Stimulated activated CD8-positive, alpha-beta memory T cell treated with anti-CD3 and anti-CD28 coated beads, Interleukin-7, amount 100 ng/mL, for 1 hour (primary cell): ENCODE measurements at places on chromosomes 16 and 17.

DNA sequence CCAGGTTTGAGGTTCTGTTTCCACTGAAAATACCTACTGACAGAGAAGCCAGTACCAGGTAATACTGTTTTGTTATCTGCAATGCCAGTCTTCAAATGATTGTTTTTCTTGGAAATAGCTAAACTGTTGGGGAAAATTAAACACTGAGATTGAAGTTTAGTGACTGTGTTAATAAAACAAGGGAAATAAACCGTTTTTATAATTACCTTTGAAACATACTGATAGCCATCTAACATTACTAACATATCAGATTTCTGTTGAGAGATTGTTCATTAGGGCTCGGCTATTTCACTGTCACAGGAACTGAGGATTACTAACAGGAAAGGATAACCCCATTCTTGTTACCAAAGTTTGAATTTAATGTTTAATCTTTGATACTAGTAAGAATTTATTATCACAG lies 42.1 kb downstream of the CYB5B start:
- DNase-seq, result no peak

GRCh38 chr16:75476817-75477216 lies 12.3 kb upstream of the TMEM170A start:
- no peak for DNase-seq

DNA sequence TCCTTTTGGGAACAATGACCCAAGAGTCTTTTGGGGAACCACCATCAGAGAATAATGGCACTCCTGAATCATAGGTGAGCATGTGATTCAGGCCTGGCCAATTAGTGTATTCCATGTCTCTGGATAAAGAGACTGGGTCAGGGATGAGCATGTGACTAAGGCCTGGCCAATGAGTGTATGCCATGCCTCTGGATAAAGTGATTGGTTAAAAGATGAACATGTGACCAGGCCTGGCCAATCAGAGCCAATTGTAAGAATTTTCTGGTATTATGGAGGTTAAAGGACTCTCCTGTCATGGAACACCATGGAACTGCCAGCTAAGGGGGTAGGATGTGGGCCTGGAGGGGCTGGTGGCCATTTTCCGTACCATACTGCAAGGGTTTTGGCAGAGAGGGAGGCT lies 194.3 kb downstream of the C16orf78 start:
- no peak for DNase-seq

DNA sequence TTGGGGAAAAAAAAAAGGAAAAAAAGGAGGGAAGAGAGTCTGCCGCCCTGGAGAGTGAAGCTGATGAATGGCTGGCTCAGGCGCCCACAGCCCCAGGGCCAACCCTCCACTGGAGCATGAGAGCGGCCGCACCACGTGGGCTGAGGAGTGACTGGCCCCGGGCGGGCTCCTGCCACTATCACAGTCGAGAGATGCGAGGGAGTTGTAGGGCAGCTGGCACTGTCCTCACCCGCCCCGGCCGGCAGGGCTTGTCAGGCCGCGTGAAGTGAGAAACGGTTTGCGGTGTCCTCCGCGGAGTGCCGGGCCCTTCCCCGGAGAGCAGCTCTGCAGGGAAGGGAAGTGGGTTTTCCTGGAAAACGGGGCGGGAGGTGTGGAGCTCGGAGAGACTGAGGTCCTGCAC lies 45.9 kb downstream of the JPH3 start:
- no peak for DNase-seq

GRCh38 chr16:17777408-17777863 lies 306.7 kb upstream of the XYLT1 start:
- DNase-seq, result no peak

- no peak for DNase-seq
These were observed 212.5 kb downstream of the TANC2 start for GRCh38 chr17:63178530-63178929.

DNA sequence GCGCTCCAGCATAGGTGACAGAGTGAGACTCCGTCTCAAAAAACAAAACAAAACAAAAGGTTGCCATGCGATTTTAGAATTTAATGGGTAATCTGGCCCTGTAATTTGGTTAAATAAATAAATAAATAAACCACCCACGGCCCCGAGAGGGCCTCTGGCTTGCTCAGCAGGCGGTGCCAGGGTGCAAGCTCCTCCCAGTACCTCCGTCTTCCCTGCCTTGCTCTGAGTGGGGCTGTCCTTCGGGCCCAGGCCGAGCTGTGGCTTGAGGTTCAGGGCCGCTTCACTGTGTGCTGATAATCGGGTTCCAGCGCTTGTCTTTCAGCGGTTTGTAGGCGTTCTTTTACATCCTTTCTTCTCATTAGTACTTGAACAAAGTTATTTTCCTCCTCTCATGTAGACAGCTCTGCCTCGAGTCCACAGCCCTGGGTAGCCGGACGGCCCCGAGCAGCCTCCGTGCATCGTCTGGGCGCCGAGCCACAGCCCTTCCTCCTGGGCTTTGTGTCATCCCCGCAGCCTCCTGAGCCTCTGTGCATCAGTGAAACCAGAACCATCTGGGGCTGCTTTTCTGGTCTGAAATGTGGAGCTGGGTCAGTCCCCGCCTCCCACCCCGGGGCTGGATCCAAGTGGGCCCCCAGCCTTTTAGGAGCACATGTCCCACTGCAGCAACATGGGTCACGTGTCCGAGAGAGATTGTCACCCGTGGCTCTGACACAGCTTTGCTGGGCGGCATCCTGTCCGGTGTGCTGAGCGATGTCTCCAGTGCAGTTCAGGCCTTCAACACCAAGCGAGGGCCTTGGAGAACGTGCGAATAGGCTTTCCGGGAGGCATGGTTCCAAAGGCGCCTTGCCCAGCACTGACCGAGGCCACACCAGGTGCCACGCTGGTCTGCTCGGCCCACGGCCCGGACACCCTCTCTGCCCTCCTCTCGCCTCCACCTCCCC lies 157.4 kb upstream of the CHMP6 start:
- DNase-seq, result no peak

GRCh38 chr16:57898961-57899360 lies 72.0 kb downstream of the CNGB1 start:
- no peak for DNase-seq

GRCh38 chr17:32496395-32497073 lies 9.7 kb downstream of the CDK5R1 start:
- no peak for DNase-seq

- no peak for DNase-seq
These were observed 34.4 kb downstream of the GPRC5B start for GRCh38 chr16:19850131-19850817.

DNA sequence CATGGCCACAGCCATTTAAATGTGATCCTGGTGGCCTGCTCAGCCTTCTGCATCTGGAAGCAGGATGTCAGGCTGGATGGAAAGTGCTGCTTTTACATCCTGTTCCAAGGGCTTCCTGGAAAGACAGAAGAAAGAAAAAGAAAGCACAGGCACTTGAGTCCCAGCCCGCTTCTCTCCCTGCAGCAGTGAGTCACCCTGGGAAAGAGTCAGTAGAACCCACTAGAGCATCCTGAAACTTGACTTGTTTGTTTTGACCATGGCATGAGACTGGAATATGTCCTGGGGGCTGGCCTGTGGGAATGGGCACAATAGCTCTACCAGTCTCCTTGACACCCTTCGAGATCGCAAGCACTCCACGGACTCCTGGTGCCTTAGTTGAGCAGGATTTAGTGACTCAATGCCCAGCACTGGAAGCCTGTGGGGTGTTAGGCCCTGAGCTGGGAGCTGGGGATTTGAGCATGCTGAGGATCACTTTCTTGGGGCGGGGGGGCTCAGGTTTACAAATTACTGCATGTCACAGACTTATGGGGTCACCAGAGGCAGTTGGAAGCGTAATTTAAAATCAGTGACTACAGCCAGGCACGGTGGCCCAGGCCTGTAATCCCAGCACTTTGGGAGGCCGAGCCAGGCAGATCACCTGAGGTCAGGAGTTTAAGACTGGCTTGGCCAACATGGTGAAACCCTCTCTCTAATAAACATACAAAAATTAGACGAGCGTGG lies 22.1 kb upstream of the GNA13 start:
- DNase-seq, result no peak

GRCh38 chr16:30585400-30586191 lies at the start of gene ZNF785:
TSS of gene ZNF785 (minus strand) at chr16:30585697. CDS start at chr16:30585611, 86 bp downstream.
- peak; percentile 79 for DNase-seq

DNA sequence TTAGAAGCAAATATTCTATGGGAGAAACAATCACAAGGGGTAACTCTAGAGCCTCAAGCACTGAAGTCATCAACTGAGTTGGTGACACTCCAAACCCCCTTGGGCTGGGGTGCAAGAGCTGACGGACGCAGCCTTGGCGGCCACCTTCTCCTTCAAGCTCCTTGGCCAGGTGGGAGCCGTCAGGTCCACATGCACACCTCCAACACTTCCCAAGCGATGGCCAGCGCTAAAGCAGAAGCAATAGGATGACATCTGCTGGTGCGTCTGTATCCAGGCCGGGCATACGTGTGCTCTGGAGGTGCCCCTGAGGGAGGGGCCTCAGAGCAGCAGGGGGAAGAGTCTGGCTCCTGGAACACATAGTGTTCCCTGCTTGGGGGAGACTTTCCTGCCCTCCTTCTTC lies 12.2 kb upstream of the FOXJ1 start:
- DNase-seq, result no peak

DNA sequence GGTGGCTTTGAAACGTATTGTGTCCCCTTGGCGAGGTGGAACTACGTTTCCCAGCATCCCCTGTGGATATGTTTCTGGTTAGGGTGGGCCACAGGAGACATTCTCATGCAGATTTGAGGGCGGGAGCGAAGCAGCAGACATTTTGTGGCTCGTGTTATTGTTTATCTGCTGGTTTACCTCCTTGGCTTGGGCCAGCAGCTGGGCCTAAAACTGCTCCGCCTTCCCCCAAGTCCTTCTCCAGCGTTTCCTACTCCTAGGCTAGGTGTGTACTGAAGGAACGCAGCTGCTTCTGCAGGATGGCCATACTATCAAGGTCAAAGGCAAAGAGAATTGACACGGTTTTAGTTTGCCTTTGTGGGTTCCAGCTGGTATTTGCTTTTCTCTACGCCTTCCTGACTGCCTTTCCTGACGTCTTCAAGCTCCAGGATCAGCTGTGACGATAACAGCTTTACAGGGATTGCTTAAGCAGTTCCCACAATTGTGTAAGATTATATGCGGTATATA lies 17.2 kb upstream of the WSB1 start:
- DNase-seq, result no peak

DNA sequence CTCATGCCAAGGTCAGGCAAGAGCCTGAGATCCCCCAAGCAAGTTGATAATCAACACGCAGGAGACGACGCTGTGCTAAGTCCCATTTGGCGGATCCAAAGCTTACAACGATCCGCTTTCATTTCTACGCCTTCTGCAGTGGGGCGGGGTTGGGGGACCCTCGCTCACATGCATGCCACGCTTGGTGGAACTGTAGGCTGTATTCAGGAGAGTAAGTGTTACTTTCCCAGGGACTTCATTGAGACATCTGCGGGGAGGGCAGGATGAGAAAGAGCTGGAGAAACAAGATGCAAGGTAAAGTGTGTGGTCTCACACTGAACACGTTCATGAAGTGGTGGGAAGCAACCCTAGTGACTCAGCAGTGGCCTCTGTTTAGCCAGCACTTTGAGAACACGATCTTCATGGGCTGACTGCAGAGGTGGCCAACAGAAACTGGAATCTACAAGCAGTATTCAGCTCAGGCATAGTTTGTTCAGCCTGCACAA lies 100.5 kb downstream of the XYLT1 start:
- no peak for DNase-seq

DNA sequence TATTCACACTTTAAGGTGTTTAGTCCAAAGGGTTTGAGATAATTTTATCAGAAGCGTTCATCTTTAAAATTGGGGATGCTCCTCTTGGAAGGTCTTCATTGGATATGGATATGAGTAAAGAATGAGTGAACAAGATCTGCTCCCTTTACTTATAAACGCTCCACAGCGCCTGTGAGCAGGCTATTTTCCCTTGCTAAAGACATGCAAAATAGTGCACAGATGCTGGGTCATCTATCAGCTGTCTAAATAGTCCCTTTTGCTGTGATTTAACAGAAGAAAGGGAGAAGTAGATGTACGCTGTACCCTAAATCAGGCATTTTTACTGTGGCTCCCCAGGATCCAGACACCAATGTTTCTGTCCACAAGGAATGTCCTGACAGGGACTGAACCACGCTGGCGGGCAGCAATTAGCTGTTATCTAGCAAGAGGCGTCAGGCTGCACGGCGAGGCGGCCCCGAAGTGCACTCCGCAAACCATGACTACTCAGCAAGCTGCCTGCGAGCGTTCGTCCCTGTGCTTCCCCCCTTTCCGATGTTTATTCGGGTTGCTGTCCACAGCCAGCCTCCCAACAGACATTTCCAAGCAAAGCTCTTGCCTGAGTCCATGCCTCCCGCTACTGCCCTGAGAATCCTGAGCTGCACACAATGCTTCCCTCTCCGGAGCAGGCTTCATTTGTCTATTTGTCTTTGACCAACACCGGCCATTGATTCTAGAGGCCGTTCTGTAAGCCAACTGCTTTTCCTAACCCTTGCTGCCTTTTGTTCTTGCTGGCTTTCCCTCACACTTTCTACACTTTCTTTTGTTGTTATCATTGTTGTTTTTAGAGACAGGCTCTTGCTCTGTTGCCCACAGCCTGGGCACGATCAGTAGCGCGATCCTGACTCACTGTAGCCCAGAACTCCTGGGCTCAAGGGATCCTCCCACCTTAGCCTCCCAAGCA lies 55.7 kb upstream of the CNEP1R1 start:
- DNase-seq, result no peak
